ENCODE measurements at places on chromosomes 6 and 20. TPM values are rescaled to one million over a fixed set of nuclear protein-coding genes. Genes with fewer than 3 reads are reported as not detected.
A peak's percentile ranks its signal among the peaks of the same experiment; 100 is the strongest.

DNA sequence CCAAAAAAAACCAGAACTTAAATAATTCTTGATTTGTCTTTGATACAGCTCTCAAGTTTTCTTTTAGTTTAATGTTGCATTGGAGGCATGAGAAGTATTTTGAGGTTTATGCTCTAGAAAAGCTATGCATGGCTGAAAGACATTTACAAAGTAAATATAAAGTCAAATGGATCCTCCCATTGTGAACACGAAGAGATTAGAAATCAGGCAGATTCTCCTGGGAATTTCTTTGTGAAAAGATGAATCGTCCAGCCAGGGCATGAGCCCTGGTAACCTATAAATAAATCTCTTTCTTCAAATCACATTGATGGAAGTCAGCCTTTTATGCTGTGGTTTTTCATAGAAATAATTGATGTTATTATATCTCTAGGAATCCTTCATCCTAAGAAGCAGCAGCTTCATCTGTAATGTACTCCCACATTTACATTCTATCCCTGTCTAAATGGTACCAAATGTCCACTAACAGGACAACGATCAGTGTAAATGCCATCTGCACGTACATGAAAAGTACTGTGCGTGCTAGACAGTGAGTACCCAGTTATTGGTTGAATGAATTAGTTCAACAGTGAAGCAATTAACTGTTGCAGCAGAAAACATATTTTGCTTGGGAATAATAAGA is 143.6 kb downstream of the ALDH8A1 start:
- DNase-seq: no peak

OPRL1 gene
- 1.5 TPM for total RNA-seq

MOXD1 gene
- total RNA-seq: 16.0 TPM

- no peak for DNase-seq
Observed at GRCh38 chr6:134727081-134727480, 222.8 kb downstream of the ALDH8A1 start.

DNA sequence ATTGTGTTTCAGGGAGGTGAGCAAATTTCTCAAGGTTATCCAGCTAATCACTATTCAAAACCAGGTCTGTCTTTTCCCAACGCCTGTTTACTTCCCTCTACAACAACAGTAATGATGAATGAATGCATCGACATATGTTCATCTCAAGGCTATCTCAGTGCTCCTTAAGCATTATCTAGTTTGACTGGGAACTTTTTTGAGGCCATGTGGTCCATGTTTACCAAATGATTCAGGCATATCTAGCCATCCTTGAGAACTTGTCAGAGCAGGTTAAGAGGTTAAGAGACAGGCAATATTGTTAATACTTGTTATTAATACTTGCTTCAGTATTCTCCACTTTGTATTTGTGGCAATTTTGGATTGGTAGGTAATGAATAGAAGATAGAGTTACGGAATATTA is 1038.4 kb upstream of the FLRT3 start:
- DNase-seq: no peak

DNA sequence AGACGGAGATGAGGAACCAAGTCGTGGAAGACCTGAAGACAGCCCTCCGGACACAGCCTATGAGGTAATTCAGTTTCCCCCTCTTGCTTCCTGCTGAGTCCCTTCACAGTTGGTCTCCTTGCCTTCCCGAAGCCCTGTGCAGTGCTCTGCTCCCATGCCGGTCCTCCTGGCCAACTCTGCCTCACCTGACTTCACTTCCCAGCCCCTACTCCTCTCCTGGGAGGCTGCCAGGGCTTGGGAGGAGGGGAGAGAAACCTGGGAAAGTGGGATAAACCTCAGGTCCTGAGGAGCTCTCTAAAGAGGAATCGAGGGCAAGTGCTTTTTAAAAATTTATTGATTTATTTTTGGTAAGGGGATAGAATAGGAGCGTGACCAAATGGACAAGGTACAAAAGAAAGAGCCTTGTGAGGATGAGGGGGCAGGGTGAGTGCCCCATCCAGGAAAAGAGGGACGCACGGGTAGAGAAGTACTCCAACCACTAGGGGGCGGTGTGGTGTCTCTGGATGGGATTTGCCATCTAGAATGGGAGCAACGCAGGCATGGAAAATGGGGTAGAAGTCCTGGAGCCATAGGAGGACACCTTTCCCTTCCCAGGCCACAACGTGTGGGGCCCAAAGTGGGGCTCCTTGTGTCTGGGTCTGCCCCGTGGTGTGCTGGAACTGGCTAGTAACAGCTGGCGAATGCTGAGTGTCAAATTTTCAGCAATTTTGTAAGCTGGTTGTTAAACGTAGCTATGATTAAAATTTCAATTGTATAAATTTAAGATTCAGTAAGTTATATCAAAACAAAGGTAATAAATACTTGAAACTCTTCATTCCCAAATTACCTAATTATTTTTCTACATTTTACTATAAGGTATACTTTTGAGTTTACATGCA is 69.0 kb downstream of the MOCS1 start:
- no peak for DNase-seq

OR12D3 gene
- not detected for total RNA-seq

- DNase-seq: no peak
Observed at GRCh38 chr6:26358511-26358981, 6.5 kb upstream of the BTN3A2 start.

MUC22 gene
- 2.9 TPM for total RNA-seq

- no peak for DNase-seq
Observed at GRCh38 chr6:2396846-2397630, 151.6 kb upstream of the GMDS start.

LY6G6F gene
- not detected for total RNA-seq

DNA sequence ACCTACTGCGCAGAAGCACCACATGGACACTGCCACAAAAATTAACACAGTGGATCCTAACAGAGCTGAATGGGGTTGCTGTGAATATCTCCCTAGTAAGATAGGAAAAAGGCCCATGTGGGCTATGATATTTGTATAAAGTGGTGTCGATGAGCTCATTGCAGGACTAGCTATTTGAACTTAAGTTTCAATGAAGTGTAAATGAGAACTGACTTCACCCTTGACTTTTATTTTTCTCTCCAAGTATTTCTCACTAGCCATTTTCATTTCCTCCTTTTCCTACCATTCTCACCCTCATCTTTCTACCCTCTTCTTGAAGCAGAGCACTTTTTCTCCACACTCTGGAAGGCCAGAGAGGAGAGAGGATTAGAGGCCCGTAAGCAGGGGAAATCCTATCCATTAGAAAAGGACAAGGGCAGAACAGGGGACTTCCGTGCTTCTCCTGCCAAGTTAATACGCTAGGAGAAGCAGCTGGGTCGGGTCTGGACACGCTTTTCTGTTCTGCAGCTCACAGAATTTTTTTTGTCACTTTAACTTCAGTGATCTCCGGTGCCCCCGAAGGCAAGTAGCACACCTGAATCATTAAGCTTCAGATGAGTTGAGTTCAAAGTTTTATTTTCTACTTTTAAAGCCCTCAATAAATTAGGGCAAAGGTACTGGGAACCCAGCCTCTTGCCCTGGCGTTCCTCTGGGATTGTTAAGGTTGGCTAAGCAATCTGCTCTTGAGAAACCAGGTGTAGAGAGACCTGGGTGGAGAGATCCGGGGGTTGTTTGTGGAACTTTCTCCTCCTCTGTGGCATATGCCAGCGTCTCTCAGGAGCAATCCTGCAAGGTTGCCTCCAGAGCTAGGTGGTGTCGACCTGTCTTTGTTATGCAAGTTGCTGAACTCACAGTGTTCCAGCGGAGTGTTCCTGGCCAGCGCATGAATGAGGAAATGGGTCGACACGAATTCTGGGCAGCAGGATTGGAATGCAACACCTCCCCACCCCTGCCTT is 56.2 kb upstream of the ARID1B start:
- peak; percentile 89 for DNase-seq

DNA sequence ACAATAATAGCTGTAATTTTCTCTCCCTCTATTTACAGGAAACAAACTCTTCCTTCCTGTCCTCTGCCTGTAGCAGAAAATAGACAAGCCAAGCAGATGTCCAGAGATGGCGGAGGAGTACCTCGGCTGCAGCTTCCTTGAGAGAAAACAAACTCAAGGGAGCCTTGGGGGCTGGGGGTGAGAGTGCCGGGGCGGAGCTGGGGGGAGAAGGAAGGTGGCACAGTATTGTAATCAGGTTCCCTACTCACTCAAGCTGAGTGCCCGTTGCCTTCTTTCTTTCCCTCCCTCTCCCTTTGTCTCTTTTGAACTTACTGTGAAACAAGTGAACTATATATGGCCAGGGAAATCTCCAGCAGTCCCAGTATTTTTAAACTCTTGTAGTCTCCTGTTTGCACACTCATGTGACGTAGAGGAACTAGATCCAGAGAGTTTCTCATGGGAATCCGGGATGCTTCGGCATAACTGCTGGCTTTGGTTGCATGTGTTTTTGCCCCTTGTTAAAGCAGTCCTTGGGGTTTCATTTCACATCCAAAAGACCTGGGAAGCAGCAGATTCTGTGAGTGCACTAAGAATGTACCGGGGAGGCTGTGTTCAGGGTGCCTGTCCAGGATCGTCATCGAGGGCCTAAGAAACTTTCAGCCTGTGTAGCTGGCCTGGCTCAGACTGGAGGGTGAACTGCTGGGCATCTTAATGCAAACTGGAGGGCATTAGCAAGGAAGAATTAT is 44.6 kb upstream of the HDDC2 start:
- DNase-seq: no peak

LRRC73 gene
- total RNA-seq: not detected

TMEM200A gene
- 3.9 TPM for total RNA-seq

SAMD5 gene
- total RNA-seq: 3.2 TPM

GRCh38 chr6:95923518-95923917 is 92.3 kb upstream of the FUT9 start:
- no peak for DNase-seq

- DNase-seq: no peak
Observed at GRCh38 chr6:84243240-84243639, 15.8 kb upstream of the CEP162 start.

SLC52A3 gene
- total RNA-seq: 1.7 TPM

DNA sequence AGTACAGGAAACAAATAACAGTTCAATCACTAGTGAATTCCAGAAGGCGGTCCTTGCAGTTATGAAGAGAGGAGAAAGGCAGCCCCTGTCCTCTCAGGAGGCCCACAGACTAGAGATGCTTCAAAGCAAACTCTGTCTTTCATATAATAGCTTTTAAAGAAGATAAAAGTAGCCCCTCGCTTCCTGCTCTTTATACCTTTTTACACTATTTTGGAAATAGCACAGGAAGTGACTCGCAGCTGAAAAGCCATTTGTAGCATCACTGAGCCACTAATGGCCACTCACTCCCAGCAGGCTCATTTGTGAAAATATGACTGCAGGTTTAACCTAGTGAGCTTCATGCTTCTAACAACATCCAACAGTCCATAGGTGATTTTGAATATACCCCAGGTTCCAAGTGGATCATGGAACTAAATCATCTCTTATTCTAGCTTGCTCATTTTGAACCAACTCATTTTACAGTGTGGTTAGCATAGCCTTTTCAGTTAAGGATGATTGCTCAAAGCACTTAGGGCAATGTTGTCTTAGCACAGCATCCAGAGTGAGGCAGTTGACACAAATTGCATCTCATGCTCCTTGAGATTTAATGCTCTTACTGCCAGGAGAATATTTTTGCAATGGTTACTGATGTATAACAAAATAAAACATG is 136.0 kb upstream of the NRSN1 start:
- DNase-seq: no peak

- DNase-seq: no peak
Observed at GRCh38 chr6:44074813-44075646, 52.2 kb downstream of the MRPL14 start.

DNA sequence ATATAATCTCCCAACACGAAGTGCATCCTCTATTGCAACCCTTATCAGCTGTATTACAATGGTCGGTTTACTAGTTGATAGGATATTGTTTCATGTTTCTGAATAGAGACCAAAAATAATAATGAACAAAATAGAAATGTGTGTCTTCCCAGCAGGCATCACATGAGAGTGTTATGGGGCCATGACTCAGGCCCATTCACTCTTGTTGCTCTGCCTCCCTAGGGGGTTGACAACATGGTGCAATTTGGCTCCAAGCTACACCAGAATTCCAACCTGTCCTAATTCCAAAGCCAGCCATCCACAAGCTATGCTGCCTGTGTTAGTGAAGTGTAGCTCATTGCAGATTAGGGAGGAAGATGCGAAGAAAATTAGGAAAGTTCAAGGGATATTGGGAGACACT is 13.1 kb upstream of the SAYSD1 start:
- DNase-seq: no peak

GGTLC1 gene
- not detected for total RNA-seq

DNA sequence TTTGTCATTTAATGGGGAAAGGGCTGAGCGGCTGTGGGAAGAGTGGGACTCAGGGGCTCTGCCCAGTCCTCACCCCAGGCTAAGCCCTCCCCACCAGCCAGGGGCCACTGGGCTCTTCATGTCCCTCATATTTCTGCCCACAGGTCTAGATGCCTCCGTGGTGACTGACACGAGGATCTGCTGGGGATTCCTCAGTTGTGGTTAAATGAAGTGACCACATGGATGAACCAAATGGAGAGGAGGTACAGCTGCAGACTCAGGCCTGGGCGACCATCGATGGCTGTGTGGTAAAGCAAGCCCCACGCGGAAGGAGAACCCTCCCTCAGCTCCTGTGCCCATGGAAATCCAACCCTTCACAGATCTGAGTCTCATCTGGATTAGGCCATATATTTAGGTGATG is 29.4 kb downstream of the RAET1L start:
- no peak for DNase-seq

PRDM13 gene
- total RNA-seq: not detected
